ENCODE measurements at places on chromosomes 2 and 18. TPM values are rescaled to one million over a fixed set of nuclear protein-coding genes. Genes with fewer than 3 reads are reported as not detected.

DNA sequence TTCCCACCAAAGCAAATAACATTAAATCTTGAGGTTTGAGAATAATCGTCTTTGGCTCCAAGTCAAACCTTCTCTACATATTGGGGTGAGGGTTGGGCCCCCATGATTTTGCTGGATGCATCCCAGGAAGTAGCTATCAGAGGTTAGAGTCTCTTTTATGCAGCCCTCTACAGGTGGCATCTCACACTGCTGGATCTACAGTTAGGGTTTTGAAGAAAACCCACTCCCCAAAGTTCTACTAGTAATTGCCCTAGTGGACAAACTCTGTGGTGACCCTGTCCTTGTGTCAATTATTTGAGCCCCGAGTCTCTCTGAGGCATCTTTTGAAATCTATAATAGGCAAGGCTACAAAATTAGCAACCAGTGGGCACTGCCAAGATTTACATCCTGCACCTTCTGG, 15.0 kb upstream of the REG1A start:
- no peak for DNase-seq
- H3K4me1 ChIP-seq, result no peaks in the 10 kb centered on the region
- H3K27me3 ChIP-seq, result no peaks in the 10 kb centered on the region
- no peak overlapping the region for H3K4me3 ChIP-seq

- H3K27me3 ChIP-seq, result peaks cover 24% of the 10 kb centered on the region
- H3K4me3 ChIP-seq, result no peak overlapping the region
Measured at GRCh38 chr18:57095884-57096283, 51.0 kb upstream of the BOD1L2 start.

The CYP1B1 gene
- total RNA-seq, result 17.7 TPM

GRCh38 chr2:158321264-158321663, 135.3 kb downstream of the CCDC148 start:
- no peaks in the 10 kb centered on the region for H3K36me3 ChIP-seq
- H3K4me3 ChIP-seq, result no peak overlapping the region

DNA sequence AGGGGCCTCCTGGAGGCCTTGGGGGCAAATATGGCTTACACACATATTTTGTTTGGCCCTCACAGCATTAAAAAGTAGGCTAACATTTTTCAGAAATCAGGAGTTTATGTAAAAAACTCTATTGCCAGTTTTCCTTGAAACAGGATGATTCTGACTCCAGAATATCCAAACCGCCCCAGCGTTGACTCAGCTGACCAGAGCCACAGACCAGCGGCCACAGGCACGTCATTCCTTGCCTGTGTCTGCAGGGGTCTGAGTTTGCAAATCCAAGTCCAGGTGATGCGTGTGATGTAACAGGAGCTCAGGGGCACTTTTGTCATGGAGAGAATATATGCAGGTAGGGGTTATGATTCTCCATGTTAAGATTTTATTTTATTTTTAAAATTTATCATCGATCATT, 79.4 kb upstream of the ALKAL2 start:
- no peaks in the 10 kb centered on the region for H3K4me1 ChIP-seq
- H3K36me3 ChIP-seq, result no peaks in the 10 kb centered on the region
- H3K27me3 ChIP-seq, result peaks cover 29% of the 10 kb centered on the region
- H3K4me3 ChIP-seq, result no peak overlapping the region
- H3K27ac ChIP-seq, result no peak overlapping the region
- DNase-seq, result no peak

The PPP1R1C gene
- 33.1 TPM for total RNA-seq

The SELENOI gene
- total RNA-seq, result 10.8 TPM
